ENCODE measurements at places on chromosomes 6 and 20. TPM values are rescaled to one million over a fixed set of nuclear protein-coding genes. Genes with fewer than 3 reads are reported as not detected.

SMIM13 gene
- total RNA-seq: 9.7 TPM

GRCh38 chr20:62860924-62861691, 514 bp downstream of the TCFL5 start:
- DNase-seq: no peak

- no peak for DNase-seq
These were observed 114.3 kb upstream of the ZFP64 start for GRCh38 chr20:52305858-52306257.

- DNase-seq: no peak
These were observed 76.0 kb upstream of the TOX2 start for GRCh38 chr20:43838703-43839060.

- DNase-seq: no peak
These were observed 18.0 kb downstream of the CDYL start for GRCh38 chr6:4794140-4794707.

DNA sequence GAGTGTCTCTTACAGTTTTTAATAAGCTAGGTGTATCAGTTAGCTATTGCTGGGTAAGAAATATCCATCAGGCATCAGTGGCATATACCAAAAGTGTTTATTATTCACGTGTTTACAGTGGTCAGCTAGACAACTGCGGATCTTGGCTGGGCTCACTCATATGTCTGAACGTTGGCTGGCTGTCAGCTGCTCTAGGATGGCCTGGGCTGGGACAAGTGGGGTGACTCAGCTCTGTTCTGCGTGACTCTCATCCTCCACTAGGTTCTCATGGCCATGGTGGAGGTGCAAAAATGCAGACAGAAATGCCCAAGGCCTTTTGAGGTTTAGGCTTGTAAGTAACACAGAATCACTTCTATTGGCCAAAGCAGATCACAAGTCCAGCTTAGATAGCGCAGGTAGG, 22.0 kb downstream of the ZNF341 start:
- DNase-seq: no peak

DNA sequence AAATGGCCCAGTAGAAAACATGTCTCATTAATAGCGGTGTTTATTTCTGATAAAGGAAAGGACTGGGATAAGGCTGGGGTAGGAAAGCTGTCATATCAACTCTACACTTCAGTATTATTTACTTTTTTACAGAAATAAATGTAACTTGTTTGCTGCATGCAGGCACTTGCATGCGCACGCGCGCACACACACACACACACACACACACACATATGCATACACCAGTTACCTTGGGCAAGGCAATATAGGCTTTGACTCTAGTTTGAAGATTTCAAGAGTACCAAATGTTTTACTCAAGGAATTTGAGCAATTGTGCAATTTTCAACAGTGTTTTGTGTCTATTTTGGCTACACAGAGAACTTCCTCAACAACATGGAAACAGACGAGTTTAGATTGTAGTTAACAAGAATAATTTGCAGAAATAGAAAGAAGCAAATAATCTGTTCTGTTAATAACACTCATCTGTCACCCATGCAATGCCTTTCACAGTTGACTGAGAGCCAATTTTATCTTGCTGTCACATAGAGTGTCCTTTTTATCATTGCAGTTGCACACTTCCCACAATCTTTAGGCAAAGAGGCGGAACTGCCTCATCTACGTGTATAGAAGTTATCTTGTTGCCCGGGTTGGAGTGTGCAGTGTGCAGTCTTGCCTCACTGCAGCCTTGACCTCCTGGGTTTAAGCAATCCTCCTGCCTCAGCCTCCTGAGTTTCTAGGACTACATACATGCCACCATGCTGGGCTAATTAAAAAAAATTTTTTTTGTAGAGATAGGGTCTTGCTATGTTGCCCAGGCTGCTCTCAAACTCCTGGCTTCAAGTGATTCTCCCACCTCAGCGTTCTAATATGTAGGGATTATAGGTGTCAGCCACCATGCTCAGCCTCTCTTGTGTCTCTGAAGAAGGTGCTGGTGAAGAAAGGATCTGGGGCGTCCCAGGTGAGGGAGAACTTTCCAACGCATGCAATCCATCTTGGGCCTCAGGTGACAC, 74.8 kb upstream of the SHLD1 start:
- no peak for DNase-seq

- DNase-seq: no peak
These were observed 53.9 kb downstream of the ECT2L start for GRCh38 chr6:138849791-138850190.

GRCh38 chr20:44730441-44730840, 15.2 kb upstream of the KCNK15 start:
- no peak for DNase-seq

- no peak for DNase-seq
These were observed 128.2 kb upstream of the LAMA2 start for GRCh38 chr6:128754658-128755256.

HLA-B gene
- total RNA-seq: 149 TPM

GRCh38 chr6:131251590-131252199, 116.4 kb downstream of the AKAP7 start:
- no peak for DNase-seq

DNA sequence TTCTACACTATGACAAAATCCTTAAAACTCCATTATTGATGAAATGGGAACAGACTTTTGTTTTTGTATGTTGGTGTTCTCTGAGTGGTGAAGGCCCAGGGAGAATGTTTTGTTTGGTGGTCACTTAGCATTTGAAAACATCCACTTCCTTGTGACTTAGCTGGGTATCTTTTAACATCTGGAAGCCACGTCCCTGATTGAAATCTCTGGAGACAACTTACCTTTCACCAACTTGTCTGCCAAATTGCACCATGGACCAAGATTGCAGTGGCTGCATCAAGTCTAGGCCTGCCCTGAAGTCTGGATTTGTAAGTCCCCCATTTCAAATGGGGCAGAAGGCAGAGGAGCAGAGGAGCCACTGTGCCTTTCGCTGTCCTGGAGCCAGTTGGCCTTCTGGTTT, 534 bp upstream of the EFCAB8 start:
- no peak for DNase-seq

DNA sequence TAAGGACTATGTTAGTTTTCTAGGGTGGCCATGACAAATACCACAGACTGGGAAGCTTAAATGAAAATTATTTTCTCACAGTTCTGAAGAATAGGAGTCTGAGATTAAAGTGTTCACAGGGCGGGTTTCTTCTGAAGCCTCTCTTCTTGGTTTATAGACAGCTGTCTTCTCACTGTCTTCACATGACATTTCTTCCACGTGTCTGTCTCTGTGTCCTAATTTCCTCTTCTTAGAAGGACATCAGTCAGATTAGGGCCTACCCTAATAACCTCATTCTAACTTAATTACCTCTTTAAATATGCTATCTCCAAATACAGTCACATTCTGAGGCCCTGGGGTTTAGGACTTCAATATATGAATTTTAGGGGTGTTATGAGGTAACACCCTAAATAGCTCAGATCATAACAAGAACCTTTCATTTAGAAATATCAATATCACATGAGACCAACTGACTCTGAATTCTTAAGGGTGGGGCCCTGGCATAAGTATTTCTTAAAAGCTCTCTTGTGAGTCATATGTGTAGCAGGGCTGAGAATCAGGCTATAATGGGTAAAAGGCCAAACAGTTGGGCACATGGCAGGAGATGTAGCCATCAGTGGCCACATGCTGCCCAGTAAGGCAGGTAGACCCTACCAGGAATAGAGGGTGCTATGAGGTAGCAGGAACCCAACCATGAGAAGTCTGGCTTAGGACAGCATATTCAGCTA, 62.0 kb upstream of the TENT5A start:
- no peak for DNase-seq

DNA sequence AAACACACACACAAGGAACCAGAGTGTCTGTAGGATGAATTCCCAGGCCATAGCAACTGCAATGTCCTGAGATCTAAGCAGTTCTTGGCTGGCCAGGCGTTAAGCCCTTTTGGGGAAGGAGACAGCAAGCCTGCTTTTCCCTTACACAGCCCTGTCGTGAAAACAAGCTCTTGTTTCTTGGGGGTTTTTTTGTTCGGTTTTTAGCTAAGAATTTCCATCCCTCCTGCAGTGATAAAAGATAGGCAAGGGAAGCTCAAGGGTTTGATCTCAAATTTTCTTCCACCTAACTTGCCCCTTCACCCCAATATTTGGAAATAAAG, 1.5 kb downstream of the TNFRSF21 start:
- no peak for DNase-seq

GRCh38 chr20:33282991-33283555, at the start of gene BPIFB1:
TSS of gene BPIFB1 (plus strand) at chr20:33283214. CDS start at chr20:33286074, 2,860 bp downstream.
- DNase-seq: no peak

DNA sequence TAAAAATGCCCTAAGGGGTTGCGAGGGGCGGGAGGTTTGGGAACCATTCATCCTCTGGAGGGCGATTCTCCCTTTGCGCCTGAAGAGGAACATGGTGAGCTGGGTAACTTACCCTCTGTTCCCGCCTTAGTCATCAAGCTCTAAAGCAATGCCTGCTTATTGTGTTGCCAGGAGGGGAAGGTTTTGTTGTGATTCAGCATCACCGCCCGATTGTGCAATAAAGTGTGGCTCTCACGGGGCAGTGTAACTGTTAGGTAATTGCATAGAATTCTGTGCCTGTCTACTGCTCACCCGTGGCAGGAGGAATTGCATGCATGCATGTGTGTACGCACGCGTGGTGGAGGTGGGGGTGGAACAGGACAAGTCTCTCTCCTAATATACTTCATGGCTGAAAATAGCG, 95.5 kb upstream of the AGPAT4 start:
- DNase-seq: no peak

DNA sequence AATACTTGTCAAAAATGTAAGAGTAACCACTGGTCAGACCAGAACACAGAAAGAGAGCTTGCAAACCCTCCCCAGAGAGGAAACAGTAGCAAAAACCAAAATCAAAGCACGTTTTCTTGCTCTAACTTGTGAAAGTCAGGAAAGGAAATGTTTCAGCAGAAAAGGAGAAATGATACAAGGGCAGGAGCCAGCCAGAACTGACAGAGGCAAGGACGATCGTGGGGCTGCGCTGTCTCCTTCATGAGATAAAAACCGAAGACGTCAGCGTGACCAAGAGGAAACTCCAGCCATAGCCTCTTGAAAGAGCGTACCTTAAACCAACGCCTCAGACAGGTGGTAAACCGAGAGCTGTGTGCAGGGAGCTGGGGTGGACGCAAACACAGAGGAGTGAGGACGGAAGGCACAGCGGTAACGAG, 27.5 kb downstream of the LAMA5 start:
- DNase-seq: no peak

GRCh38 chr6:132490024-132490423, 22.9 kb downstream of the STX7 start:
- no peak for DNase-seq

- DNase-seq: no peak
These were observed 2.9 kb downstream of the KIF25 start for GRCh38 chr6:168000198-168001028.

- no peak for DNase-seq
These were observed 340.9 kb upstream of the IRAK1BP1 start for GRCh38 chr6:78526432-78526831.

CST1 gene
- 4.5 TPM for total RNA-seq

- DNase-seq: no peak
These were observed 30.2 kb downstream of the TRAM2 start for GRCh38 chr6:52546678-52547077.

DNA sequence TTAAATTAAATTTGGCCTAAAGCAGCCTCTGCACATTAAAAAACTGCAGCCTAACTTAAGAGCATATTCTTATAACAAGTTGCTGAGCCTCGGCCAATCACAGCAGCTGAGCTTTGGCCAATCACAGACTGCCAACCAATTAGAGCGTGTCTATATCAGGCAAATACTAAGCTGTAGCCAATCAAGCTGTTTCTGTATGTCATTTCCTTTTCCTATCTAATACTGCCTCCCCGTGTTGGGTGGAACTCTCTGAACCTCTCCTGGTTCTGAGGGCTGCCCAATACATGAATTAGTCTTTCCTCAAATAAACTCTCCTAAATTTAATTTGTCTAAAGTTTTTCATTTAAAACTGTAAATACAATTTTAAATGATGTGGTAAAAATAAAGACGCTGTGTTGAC, 3.9 kb upstream of the TMEM244 start:
- DNase-seq: no peak

DNA sequence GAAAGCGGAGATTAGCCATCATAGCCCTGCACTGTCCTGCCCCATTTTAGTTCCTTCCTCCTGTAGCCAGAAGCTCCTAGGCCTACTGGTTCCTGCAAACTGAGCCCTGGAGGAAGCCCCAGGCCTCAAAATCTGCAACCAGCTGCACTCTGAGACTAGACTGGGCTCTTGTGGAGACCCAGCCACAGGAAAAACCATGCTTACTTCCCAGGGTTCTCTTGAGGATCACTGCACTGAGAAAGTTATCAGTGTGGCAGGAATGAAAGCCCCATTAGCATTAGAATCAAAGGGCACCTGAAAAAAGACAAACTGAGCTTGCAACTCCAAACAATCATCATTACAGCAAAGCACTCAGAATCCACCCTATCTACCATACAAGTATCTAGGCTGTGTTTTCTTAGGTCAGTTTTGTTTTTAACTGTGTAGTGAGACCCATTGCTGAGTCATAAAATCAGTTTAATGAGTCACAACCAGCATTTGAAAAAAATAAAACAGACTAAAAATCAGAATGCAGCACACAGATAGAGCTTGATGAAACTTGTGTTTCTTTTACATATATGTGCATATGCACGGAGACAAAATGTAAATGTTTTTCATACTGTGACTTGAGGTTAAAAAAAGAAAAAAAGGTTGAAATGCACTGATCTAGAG, 91.0 kb downstream of the UNC5CL start:
- DNase-seq: no peak

TGM3 gene
- 0.07 TPM for total RNA-seq

DNA sequence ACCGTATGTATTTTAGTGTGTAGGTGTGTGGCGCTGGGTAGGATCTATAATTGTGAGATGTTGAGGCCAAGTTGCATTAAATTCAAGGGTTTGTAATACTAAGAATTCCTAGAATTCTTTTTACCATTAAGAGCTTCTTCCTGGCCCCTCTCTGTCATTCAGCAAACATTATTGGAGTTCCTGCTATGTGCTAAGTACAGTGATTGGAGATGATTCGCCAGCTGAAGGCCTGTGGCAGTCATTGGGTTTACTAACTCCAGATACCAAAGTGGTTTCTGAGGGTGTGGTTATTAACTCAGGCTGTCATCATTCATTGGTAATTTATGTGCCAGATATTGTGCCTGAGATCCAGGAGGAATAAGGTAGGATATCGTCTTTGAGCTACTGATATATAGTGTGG, 167.1 kb downstream of the LAMA2 start:
- no peak for DNase-seq

GRCh38 chr6:125508793-125509192, 207.0 kb upstream of the HDDC2 start:
- DNase-seq: no peak

DNA sequence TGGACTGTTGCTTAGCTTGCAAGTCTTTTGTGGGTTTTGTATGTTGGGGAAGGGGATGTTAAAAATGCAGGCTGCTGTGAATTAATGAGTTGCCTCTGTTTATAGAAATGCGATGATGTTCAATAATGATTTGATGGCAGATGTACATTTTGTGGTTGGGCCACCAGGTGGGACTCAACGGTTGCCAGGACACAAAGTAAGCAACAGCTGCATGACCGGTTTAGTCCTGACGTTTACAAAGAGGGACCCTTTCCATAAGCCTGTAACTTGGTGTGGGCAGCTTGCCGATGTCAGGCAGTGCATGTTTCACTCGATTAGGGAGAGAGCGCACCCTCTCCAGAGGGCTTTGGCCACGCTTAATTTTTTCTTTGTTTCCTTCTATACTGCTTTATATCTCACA, 1.3 kb downstream of the BTBD3 start:
- no peak for DNase-seq

GRCh38 chr6:36544228-36544627, 3.1 kb downstream of the STK38 start:
- no peak for DNase-seq

PTPRT gene
- 1.1 TPM for total RNA-seq

Measured in WTC11 (cell line).